ENCODE measurements at places on chromosomes 16 and 17. TPM values are rescaled to one million over a fixed set of nuclear protein-coding genes. Genes with fewer than 3 reads are reported as not detected.

DNA sequence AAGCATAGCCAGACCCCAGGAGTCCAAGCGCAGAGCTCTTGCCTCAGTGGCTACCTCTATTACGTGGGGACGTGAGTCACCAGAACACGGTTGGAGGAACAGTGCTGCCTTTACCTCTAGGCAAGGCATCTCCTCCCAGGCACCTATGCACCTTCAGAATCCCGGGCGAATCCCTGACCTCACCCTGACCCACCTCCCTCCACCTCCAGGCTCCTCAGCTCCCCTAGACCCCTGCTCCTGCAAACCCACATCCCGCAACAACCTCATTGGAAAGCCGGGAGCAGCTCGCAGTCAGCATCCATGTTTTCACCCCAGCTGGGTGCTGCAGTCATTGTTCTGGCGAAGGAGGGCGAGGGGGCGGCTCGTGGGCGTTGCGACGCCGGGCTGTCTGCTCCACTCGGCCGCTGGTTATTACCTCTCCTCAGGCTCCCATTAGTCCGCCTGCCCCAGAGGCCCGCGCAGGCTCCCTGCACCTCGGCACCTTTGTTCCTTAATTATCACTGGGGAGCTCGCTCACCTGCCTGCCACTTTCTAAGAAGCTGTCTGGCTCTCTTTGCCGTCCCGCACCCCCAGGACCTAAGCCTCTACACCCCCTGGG is 24.6 kb upstream of the DLX4 start:
- no peak for DNase-seq

DNA sequence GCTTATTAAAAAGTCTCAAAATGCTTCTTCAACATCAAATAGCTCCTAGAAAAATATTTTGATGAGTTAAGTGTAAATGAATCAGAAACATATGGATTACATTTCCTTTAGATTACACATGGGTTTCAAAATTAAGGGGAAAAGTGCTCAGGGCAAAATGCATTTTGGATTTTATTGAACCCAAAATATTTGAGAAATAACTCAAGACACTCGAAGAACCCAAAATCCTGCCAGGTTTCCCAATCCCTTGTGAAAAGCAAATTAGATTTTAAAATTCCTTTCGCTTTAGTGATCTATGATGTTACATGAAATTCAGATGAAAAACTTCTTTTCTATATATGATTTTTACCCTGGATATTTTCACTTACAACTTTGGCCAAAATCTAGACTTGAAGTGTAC is 847.4 kb upstream of the SOX9 start:
- peak; percentile 22 for DNase-seq

GRCh38 chr17:4616476-4616875 is 25.0 kb downstream of the ALOX15 start:
- DNase-seq: no peak

DNA sequence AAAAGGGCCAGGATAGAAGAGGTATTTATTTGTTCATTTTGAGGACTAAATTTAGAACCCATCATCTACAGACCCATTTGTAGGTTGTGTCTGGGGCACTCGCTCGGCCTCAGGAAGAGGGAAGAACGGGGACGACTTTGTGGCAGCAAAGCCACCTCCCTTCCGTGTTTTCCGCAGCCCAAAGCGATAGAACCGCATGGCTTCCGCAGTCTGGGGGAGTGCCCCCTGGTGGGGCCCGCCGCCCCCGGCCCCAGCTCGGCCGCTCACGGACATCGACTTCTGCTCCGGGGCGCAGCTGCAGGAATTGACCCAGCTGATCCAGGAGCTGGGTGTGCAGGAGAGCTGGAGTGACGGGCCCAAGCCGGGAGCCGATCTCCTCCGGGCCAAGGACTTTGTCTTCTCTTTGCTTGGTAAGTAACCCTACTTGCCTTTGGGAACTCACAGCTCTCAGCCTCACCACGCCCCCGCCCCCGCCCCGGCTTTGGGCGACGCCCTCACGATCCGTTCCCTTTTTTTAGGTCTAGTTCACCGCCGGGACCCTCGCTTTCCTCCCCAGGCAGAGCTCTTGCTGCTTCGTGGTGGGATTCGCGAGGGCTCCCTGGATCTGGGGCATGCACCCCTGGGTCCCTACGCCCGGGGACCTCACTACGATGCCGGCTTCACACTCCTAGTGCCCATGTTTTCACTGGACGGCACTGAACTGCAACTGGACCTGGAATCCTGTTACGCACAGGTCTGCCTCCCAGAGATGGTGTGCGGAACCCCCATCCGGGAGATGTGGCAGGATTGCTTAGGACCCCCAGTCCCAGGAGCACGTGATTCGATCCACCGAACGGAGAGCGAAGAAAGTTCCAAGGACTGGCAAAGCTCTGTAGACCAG is 681 bp downstream of the TMEM102 start:
- DNase-seq: no peak

Gene ZKSCAN2
- polyA plus RNA-seq: 1.4 TPM

Gene HS3ST6
- not detected for polyA plus RNA-seq

Gene GIT1
- 21.6 TPM for polyA plus RNA-seq

DNA sequence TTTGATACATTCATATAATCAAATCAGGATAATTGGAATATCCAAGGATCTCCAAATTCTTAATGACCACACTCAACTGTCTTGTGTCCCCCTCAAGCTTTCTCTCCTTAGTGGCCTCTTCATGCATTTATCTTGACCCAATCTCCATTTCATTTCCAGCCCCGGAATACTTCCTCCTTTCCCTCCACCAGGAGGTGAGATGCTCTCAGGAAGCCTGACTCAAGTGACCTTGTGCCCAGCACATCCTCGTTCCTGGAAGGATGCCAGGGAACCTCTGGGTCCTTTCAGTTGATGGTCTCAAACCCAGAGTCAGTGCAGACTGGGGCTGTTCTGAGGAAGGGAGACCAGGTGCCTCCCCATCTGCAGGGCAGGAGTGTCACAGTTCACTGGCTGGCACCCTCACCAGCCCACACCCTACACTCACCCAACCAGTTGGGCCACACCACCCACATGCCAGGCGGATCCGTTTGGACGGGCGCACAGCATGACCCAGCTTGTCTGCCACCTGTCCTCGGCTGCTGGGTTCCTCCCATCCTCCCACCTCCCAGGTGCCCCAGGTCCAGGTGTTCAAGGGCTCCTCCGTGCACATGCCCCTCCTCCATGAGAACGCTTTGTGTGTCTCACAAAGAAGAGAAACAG is 14.0 kb upstream of the EMP2 start:
- DNase-seq: no peak

Gene KRTAP4-5
- polyA plus RNA-seq: not detected

GRCh38 chr16:69219279-69219678 is 32.3 kb downstream of the SNTB2 start:
- DNase-seq: no peak

DNA sequence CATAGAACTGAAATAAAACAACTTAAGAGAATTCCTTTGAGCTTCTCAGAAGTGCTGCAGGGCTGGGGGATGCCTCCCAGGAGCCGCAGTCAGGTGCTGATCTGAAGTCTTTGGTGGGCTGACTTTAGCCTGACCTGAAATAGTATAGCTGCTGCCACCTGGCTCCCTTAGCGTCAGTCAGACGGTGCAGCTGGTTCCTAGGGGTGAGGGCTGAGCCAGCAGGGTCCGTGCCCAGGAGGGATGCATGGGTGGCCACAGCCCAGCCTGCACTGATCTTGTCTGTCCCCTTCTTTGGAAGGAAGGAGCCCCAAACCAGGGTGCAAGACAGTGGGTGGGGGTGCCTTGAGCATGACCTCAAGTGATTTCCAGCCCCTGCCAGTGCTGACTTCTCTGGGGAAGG is 11.5 kb downstream of the MAPT start:
- DNase-seq: no peak
